Neural crest cell (in vitro differentiated cells): ENCODE measurements at places on chromosomes 3 and 15.
A peak's percentile ranks its signal among the peaks of the same experiment; 100 is the strongest.

DNA sequence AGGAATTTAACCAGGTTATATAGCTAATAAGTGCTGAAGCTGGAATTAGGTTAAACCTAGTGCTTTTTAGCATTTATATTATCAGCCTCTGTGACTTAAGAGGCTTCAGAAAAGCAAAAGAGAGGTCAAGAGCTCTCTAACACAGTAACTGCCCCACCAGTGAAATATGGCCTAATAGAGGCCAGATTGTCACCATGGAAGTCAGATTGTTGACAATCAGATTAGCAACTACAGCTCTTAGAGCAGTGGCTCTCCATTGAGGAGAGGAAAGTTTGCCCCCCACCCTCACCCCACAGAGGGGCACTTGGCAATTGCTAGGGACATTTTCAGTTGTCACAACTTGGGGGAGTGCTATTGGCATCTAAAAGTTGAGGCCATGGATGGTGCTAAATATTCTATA is 23.3 kb upstream of the LMOD3 start:
- no peak for DNase-seq

GRCh38 chr3:189273736-189274135 is 102.0 kb downstream of the TPRG1 start:
- DNase-seq: no peak

GRCh38 chr3:16658004-16658924 is 53.0 kb upstream of the DAZL start:
- DNase-seq: peak; percentile 6

- DNase-seq: no peak
Observed at GRCh38 chr15:100022806-100023205, 289.6 kb upstream of the LYSMD4 start.

DNA sequence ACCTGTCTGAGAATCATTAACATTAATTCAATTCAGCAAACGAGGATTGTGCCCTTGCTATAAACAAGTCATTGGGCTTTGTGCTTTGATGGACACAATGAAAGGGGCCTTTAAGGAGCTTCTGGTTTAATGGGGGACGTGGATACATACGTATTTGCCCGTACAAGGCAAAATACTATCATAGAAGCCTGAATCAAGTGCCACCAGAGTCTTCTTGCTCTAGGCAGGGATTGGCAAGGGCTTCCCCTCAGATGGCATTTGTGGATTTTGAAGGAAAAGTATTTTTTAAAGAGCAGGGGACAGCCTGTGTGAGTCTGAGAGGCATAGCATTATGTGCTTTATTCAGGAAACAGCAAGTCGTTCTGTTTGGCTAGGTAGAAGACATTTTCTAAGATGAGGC is 83.7 kb upstream of the NEDD4 start:
- no peak for DNase-seq

- no peak for DNase-seq
Observed at GRCh38 chr3:27545061-27545460, 60.9 kb upstream of the SLC4A7 start.

- no peak for DNase-seq
Observed at GRCh38 chr3:174035328-174035886, 637.9 kb downstream of the NLGN1 start.

DNA sequence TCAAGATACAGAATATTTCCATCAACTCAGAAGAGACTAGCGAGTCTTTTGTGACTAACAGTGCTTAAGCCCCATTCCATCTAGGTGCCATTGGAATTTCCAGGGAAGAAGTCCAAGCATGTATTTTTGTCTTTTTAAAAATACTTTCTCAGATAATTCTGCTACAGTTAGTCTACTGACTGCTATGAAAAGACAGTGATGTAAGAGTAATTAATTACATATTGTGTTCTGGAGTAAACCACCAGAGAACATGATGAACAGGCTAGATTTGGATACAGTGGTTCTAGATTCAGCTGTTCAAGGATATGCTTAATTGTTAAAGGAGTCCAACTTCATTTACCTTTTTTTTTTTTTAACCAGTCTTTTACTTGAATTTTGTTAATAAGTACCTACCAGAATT is 34.8 kb upstream of the PAK6 start:
- DNase-seq: no peak

DNA sequence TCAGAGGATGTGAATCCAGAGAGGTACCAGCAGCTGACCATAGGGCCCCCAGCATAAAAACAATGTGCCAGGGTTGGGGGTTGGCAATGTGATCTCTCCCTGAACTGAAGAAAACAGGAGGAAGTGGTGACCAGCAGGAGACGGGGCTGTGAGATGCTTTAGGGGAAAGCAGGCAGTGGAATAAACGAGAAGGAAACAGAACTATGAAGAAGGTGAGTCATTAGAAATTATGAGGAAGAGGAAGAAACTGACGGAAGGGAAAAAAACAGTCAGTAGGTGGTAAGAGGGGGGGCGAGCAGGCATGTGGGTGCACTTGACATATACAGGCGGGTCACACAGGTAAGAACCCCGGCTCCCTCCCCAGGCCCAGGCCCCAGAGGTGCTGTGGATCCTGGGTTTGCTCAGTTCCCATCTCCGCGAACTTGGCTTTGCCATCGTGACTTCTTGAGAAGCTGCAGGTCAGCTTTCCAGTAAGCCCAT is 42.2 kb upstream of the B3GNT5 start:
- DNase-seq: no peak

DNA sequence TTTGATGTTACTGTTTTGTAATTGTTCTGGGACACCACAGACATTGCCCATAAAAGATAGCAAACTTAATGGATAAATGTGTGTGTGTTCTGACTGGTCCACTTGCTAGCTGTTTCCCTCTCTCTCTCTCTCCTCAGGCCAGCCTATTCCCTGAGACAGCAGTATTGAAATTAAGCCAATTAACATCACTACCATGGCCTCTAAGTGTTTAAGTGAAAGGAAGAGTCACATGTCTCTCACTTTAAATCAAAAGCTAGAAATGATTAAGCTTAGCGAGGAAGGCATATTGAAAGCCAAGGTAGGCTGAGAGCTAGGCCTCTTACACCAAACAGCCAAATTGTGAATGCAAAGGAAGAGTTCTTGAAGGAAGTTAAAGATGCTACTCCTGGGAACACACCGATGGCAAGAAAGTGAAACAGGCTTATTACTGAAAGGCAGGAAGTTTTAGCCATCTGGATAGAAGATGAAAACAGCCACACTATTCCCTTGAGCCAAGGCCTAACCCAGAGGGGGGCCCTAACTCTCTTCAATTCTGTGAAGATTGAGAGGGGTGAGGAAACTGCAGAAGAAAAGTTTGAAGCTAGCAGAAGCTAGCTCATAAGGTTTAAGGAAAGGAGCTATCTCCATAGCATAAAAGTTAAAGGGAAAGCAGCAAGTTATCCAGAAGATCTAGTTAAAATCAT is 295.1 kb downstream of the CHST2 start:
- no peak for DNase-seq

GRCh38 chr15:60571008-60571420 is 92.1 kb upstream of the ICE2 start:
- no peak for DNase-seq

GRCh38 chr3:195212749-195213375 is 58.1 kb downstream of the XXYLT1 start:
- DNase-seq: no peak

DNA sequence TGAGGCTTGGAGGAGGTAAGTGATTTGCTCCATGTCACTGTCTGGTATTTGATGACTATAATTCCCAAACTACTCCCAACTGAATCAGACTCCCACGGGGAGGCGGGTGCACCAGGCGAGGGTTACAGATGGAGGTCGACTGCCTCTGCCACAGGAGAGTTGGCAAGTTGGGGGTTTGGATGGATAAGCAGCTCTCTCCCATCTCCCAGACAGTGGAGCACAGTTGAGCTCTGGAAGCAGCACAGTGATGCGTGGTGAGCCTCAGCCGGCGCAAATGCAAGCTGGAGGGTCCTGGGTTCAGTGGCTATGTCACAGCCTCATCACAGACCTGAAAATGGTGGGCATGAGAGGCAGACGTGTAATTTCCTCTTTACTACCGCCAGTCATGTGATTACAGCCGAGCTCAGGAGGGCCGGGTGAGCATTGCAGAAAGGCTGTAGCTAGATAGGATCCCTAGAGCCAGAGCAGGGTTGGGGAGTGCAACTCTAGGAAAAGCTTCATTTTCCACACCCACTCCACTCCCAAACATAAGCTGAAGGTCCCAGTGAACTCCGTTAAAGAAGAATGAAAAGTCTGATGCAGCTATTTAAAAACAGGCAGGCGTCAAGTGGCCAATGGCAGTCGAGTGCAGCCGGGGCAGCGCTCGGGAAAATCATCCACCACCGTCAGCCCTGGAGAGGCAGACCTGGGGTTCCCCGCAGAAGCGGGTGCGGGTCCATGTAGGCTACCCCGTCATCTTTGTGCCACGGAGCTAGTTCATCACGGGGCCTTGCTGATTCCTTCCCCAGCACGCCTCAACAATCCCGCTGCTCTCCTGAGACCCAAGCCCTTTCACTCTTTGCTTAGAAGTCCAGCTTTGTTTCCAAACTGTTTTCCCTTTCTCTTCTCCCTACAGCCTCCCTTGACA is 33.3 kb upstream of the VPS8 start:
- DNase-seq: no peak

DNA sequence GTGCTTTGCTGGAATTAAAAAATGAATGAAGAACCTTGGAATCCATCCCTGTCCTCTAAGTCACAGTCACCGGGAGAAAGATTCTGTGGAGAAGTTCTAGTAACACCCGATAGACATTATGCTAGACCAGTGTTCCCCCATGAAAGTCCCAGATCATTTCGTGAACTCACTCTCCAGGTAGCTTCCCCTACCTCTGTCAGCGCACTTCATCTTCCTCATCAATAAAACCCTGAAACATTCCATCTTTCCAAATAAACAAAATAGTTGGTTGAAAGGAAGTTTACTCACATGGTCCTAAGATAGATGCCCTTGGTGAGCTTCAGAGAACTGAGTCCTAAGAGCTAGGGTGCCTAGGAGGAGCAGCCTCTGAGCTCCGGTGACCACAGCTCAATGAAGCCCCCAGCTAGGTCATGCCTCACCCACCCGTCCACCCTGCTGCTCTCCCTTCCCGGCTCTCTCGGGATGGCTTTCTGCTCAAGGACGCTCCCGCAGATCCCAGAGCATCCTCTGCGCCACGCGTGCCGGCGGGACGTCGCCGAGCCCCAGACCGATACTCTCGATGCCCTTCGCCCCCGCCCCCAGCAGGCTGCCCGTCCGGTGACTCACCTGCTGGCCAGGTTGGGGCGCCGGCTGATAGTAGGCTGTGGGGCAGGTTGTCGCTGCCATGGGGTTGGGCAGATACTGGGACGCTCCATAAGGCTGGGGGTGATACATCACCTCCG is 776 bp downstream of the VGLL3 start:
- DNase-seq: peak; percentile 14

DNA sequence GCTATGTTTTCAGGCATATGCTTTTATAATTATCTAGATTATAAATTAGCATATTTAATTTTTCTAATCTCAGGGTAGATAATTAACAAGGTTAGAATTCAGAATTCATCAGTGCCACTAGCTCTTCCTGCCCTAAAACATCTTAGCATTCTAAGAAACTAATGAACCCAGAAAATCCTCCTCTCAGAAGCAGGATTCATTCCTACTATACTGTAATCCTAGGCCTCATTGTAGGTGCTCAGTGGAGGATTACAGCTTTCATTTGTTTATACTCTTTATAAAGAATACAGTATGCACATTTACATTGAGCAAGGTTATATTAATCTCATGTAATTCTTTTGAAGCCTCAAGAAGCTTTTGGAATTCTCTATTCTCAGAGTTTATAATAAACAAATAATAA is 20.9 kb downstream of the ACAD11 start:
- DNase-seq: no peak

DNA sequence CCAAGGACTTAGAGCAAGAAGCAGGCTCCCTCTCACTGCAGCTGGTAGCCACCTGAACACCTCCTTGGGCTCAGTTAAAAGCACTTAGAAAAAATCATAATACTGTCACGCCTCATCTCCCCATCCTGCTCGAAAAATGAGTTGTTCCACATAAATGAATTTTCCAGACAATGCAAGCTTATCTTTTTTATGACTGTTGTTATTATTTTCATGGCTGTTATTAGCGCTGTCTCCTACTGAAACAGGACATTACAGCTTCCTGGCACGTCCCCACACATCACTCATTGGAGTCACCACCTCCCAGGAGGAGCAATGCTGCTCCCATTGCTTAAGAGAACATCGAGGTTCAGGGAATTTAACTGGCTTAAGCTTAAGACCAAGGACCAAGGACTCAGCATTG is 26.5 kb downstream of the CCDC33 start:
- no peak for DNase-seq

GRCh38 chr3:128850544-128850943 is 28.9 kb upstream of the ACAD9 start:
- no peak for DNase-seq

GRCh38 chr15:44705986-44706385 is 5.1 kb downstream of the PATL2 start:
- no peak for DNase-seq

DNA sequence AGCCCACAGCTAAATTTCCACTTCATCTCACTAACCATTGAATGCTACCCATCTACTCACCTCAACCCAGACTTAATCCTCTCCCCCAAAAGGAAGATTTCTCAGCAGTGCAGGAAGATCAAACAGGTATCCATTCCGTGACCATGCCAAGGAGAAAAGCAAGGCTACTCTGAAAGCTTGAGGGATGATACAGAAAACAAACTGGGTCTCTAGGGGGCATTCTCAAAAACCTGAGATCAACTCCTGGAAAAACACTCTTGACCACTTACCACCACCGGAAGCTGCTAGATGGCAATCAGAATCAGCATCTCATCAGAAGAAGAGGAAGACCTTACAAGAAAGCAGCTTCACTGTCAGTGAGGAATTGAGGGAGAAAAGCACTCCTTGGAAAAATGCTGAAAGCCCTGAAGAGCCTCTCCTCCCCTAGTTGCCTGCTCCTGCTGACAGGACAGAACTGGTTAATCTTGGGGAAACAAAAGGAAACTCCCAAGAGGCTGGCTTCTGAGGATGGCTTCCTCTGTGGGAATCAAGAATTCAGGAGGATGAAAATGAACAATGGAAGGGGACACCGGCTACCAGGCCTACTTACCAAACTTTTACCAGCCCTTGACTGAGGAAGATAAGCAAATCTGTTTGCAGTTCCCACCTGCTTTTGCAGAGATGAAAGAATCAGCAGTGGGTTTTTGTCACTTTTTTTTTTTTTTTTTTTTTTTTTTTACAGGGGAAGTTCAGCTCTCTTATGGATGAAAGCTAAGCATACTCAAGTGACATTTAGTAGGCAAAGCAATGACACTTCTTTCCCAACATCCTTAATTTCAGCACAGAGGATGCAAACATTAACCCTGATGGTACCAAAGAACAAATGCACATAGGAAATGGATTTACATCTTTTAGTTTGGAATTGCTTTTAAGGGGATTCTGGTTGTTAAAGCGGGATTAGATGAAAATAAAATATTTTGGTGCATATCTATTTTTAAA is at the start of gene ATP8B4:
ATP8B4 (minus strand) TSS at position 171 of the 978 bp plus-strand sequence. CDS start 12,267 bp downstream, outside the sequence.
- no peak for DNase-seq

GRCh38 chr3:31132132-31132769 is 237.8 kb upstream of the GADL1 start:
- no peak for DNase-seq

- no peak for DNase-seq
Observed at GRCh38 chr3:43581343-43581742, 40.5 kb downstream of the ANO10 start.
